Activated CD4-positive, alpha-beta T cell treated with anti-CD3 and anti-CD28 coated beads for 4 hours (primary cell): ENCODE measurements at places on chromosomes 2 and 18.

GRCh38 chr2:174846941-174847938 is 83.0 kb upstream of the CHRNA1 start:
- DNase-seq: no peak

- peak; percentile 34 for DNase-seq
Measured at GRCh38 chr2:200373973-200374416, 67.5 kb downstream of the SPATS2L start.

GRCh38 chr18:9861933-9862332 is 23.8 kb upstream of the TXNDC2 start:
- DNase-seq: no peak

DNA sequence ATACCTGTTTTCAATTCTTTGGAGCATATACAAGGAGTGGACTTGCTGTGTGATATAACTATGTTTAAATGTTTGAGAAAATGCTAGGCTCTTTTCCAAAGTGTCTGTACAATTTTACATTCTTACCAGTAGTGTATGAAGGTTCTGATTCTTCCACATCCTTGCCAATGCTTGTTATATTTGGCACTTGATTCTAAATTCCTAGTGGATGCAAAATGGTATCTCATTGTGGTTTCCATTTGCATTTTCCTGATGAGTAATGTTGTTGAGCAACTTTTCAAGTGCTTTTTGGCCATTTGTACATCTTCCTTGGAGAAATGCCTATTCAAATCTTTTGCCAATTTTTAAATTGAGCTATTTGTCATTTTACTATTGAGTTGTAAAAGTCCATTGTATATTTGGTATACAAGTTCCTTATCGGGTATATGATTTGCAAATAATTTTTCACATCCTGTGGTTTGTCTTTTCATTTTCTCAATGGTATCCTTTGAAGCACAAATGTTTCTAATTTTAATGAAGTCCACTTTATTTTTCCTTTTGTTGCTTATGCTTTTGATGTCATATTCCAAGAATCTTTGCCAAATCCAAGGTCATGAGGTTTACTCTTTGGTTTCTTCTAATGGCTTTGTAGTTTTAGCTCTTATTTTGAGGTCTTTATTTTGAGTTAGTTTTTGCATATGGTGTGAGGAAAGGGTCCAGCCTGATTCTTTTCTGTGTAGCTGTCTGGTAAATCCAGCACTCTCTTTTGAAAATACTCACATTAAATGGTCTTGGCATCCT is 33.2 kb upstream of the CWC22 start:
- no peak for DNase-seq

DNA sequence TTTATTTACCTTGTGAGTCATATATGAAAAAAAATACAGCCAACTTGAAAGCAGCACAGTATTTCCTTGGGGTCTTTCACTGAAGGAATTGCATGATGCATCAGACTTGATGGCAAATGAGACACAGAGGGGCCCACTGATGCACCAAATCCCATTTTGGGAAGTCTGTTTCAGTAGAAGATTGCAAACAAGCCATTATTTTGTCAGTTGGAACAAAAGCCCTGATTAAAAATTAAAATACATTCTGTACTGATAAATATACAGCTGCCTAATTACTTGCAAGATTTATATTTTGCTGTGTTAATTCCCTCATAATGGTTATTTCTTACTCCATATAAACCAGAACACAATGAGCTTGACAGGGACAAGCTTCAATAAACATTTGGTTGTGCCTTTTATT is 370.4 kb downstream of the SUCLG1 start:
- no peak for DNase-seq

- DNase-seq: no peak
Measured at GRCh38 chr2:237074211-237074993, 11.3 kb upstream of the COPS8 start.

- no peak for DNase-seq
Measured at GRCh38 chr2:46117379-46117778, 179.8 kb upstream of the EPAS1 start.

DNA sequence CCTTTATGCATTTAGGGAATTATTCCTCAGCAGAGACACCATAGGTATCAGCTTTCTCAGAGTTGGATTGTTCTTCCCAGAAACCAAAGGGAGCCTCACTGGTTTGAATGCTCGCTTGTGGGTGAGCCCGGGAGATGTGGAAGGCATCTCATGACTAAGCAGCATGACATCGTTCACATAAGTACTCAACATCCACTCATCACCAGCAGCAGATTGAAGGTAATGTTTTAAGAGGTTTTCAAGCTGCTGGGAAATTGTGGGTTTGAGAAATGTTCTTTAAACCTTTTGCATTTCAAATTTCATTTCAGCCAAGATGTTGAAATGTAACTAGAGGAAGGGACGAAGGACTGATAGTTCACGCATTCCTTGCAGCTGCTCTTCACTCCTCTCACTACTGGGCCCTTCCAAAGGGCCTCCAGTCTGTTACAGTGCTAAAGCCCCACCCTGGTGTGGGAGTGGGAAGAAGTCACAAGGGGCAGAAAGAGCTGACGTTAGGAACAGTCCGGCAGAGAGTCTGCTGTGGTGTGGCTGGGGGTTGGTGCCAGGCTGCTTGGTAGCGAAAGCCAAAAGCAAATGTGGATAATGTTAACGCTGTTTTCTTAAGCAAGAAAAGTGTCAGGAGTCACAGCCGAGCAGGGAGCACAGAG is 324.5 kb upstream of the EPHA4 start:
- DNase-seq: no peak

- no peak for DNase-seq
Measured at GRCh38 chr18:6960124-6960523, 157.5 kb downstream of the LAMA1 start.

DNA sequence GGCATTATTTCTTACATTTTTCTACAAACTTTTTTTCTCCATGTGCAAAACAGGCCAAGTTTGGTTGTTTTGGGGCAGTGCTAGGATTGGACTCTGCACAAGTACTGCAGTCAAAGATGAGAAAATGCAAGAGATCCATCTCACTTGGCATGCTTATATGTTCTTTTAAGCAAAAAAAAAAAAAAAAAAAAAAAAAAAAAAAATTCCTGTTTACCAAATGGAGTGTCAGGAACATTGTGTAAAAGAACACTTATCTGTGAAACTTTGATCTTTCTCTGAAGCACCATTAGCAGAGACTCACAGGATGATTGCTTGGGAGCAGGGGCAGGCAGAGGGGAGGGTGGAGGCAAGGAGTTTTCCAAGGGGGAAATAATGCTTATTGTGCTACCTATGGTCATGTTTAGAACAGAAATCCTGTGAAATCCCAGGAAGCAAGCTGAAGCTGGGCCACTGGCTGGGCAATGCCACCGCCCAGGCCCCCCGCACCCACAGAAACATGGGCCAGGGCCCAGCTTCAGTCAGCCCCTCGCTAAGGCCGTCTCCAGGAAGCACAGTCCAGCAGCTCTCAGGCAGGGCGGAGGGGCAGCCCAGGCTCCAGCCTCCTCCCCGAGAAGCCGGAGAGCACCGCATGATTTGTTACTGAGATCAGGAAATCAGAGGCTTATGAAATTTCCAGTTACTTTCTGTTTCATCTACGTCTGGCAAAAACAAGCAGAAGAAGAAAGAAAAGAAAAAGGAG is 229.4 kb downstream of the ZNF516 start:
- DNase-seq: no peak
